Muscle of arm (tissue), 14 donors: ENCODE measurements at places on chromosomes 16 and 17. TPM values are rescaled to one million over a fixed set of nuclear protein-coding genes. Genes with fewer than 3 reads are reported as not detected.

The NKIRAS2 gene
- polyA plus RNA-seq = 51.3 TPM

The HSD11B2 gene
- polyA plus RNA-seq = 10.5 TPM

The NECAB2 gene
- polyA plus RNA-seq = 0.27 TPM

The HS3ST3A1 gene
- 1.8 TPM for polyA plus RNA-seq

The WNT3 gene
- polyA plus RNA-seq = 12.3 TPM

The NPIPB6 gene
- polyA plus RNA-seq = 1.1 TPM

The SLC12A3 gene
- 0.13 TPM for polyA plus RNA-seq

The PRR35 gene
- polyA plus RNA-seq = 0.16 TPM

The CES3 gene
- polyA plus RNA-seq = 0.36 TPM

The RAB11FIP4 gene
- polyA plus RNA-seq = 0.77 TPM

The PLA2G10 gene
- not detected for polyA plus RNA-seq

DNA sequence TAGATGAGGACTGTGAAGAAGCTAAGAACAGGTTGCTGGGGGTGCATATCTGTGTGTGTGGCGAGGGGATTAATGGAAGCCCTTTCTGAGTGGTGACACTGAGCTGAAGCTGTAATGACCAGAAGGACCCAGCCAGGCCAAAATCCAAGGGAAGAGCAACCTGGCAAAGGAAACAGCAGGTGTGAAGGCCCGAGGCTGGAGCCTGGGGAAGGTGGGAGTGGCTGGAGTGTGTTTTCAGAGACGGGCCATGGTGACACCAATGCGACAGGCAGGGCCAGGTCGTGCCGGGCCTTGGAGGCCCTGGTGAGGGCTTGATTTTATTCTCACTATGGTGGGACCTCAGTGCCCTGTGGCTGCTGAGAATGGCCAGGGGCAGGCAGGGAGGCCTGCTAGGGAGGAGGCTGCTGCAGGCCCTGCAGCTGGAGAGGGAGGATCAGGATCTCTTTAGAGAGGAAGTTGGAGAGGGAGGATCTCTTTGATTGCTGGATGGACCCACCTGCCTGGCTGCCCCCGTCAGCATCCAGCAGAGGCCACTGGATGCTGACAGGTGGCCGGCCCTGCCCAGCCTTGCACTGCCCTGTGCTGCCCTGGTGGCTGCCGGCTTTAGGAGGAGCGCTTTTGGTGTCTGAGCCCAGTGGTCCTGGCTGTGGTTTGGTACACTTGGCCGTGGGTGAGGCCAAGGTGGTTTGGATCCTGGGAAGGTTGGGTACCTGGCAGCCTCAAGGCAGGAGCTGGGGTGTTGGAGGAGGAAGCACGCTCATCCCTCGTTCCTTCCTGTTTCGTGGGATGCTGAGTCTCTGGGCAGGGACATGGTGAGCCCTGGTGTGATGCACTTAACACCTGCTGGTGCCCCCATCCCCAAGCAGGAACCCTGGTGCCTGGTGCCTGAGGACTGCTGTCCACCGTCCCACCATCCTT lies 188.3 kb downstream of the SEC14L1 start:
- DNase-seq = no peak

- DNase-seq = peak; percentile 43
Measured at GRCh38 chr17:77556383-77557061, 402.0 kb upstream of the TNRC6C start.

GRCh38 chr17:64413513-64413912 lies 22.9 kb upstream of the PECAM1 start:
- DNase-seq = no peak

DNA sequence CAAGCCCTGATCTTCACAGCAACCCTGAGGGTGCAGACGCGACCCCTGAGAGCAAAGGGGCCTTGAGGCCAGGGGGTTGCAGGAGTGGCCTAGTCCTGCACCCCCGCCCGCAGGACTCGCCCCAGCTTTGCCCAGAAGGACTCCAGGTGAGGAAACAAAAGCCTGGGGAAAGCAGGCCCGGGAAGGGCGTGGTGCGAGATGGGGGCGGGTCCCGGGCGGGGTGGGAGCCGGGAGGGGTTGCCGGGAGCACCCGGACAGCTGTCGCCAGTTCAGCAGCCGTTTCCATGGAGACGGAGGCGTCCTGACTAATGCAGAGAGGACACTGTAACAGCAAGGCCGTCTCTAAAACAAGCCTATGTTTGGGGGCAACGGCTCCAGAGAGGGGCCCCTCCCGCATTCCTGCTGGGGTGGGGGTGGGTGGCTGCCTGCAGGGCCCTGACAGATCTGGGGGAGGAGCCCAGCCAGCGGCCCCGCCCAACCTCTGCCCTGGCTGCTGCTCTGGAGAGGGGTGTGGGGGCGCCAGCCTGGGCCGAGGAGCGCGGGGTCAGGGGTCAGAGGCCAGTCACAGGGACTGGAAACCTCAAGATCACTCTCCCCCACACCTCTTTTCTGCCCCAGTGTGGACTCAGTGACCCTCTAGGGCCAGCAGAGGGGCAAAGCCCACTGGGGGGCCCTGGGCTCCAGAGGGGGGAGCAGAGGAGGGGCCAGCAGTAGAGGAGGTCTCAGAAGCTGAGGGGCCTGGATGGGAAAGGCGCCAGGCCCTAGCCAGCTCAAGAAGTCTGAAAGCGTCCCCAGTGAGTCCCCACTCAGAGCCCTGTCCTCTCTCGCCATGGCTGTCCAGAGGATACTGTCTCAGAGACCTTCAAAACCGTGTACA lies 3.1 kb upstream of the TPPP3 start:
- DNase-seq = peak; percentile 89

DNA sequence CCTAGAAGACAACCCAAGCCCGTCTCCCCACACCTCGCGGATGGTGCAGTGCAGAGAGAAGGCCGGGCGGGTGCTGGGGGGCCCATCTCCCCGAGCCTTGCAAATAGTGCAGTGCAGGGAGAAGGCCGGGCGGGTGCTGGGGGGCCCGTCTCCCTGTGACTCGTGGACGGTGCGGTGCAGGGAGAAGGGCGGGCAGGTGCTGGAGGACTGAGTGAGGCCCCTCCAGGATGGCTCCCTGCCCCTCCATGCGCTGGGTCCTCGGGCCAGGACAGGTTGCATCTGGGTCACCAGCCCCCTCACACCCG lies 40.0 kb upstream of the ACSF3 start:
- no peak for DNase-seq

- DNase-seq = no peak
Measured at GRCh38 chr17:75637143-75637538, 3.9 kb downstream of the SMIM5 start.

GRCh38 chr17:37047631-37048104 lies 98.9 kb downstream of the AATF start:
- peak; percentile 83 for DNase-seq

DNA sequence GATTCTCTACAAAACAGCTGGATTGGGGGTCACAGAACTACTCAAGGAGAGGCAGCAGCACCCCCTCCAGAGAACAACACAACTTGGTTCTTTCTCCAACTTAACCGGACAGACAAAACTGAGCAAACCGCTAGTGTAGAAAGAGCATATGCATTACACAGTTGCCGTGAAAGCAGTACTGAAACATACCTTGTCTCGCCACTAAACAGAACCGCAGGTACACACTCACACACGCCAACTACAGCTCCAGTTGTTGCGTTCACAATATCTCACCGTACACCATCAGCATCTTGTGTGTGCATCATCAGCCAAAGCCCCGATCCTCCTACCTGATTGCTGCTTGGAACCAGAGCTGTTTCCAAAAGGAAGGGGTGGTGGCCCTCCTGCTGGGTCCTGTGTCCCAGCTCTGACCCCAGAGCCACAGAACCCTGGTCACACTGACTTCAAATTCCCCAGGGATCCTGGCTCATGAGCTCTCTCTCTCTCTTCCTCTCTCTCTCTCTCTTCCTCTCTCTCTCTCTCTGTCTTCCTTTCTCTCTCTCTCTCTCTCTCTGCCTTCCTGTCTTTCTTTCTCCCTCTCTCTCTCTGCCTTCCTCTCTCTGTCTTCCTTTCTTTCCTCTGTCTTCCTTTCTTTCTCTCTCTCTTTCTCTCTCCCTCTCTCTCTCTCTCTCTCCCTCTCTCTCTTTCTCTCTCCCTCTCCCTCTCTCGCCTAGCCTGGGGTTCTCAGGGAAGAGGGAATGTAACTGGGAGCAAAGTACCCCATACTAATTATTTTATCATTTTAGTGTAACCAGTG lies 8.4 kb downstream of the PIMREG start:
- DNase-seq = no peak

DNA sequence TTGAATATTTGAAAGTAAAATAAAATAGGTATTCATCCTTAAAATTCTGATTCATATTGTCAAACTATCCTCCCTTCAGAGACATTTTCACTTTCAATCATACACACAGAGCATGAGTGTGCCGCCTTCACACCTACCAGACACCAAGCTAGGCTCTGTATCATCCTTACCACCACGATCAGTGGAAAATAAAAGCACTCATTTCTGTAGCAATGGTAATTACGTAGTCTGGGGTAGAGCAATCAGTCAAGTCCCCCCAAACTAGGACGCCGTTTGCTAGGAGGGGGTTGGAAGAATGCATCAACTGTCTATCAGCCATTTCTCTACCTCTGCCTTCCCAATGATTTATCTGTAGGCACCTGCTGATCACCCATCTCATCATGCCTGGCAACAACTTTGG lies 84.6 kb upstream of the GRIN2A start:
- no peak for DNase-seq

GRCh38 chr16:50594308-50595260 lies 46.4 kb downstream of the NKD1 start:
- no peak for DNase-seq

- no peak for DNase-seq
Measured at GRCh38 chr17:51263006-51263405, 2.7 kb downstream of the UTP18 start.

DNA sequence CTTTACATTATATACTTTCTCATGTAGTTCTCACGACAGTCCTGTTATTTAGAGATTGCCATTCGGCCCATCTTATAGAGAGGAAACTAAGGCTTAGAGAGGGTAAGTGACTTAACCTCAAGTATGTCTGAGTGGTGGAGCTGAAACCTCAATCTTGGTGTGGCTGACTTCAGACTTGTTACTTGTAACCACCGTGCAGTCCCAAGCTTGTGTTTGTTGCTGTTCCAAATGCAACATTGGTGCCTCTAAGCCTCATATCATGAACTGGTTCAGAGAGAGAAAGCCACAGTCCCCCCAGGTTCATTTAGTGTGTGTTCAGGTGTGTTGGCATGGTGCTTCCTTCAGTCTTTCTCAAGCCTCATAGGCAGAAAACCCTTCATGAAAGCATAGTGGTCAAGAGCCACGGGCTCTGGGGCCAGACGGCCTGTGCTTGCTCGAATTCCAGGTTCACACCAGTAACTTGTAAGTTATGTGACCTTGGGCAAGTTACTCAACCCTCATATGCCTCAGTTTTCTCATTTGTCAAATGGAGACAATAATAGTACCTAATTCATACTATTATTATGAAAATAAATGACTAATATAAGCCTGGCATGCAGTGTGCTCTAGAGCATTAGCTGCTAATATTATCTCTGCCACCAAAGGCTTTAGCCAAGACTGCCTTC lies 39.9 kb downstream of the CDH1 start:
- no peak for DNase-seq

DNA sequence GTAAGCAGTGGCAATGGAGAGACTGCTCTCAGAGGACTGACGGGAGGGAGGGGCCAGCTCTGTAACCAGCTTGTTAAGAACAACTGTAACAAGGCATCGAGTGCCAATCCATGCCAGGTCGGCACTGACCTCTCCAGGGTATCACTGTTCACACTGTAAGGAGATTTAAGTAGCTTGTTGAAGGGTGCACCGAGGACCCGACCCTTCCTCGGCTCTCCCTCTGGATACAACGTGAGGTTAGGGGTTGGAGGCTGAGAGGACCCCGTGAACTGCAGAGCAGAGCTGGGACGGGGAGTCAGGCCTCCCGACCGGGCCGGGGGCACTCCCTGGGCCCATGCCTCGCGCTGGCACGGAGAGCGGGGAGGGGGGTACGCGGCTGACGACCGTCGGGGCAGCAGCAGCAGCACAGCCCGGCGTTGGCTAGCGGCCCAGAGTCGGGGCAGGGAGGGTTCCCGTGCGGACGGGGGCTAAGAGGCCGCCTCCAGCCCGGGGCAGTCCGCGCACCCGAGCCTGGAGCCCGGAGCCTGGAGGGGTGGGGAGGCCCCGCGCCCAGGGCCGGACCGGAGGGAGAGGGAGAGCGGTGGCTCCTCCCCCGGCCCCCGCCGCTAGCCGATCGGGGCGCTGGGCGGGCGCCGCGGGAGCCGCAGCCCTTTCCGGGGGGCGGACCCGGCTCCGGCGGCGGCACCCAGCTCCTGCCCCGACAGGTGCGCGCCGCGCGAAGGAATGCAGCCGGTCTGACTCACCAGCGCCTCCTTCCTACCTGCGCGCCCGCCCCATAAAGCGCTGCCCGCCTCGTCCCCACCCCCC lies at the start of gene ITGB4:
TSS of gene ITGB4 (plus strand) at position 804 of the 807 bp plus-strand sequence. CDS start 3,245 bp downstream, outside the sequence.
- DNase-seq = no peak

DNA sequence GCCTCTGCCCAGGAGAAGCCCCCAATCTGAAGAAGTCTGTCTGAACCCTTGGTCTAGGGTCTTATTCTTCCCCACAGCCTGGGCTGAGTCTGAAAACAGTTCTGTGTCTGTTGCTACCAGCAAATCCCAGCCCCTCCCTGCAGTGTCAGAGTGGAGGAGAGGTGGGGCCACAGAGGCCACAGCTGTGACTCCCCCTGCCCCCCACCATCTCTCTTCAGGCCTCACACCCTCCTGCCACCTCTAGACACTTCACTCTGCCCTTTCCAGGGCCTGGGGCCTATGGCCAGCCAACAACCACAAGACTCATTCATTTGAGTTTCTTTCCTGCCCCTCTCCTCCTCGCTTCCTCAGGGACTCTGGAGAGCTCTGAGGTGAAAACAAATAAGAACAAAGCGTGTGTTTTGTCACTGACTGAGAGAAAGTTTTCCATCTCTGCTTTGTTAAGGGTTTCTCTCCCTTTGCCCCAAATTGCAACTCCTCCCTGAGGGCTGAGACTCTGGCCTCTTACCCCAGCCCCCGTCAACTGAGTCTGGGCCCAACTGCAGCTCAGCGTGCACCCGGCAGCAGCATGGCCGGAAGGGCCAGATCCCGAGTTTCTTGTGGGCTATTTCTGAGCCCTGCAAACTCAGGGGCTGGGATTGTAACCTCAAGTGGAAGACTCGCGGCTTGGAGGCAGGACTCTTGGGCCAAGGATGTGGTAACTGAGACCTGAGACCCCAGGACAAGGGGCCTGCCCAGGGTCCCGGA lies 13.2 kb downstream of the C17orf50 start:
- DNase-seq = no peak
